ENCODE measurements at places on chromosomes 1 and 21. TPM values are rescaled to one million over a fixed set of nuclear protein-coding genes. Genes with fewer than 3 reads are reported as not detected.

DNA sequence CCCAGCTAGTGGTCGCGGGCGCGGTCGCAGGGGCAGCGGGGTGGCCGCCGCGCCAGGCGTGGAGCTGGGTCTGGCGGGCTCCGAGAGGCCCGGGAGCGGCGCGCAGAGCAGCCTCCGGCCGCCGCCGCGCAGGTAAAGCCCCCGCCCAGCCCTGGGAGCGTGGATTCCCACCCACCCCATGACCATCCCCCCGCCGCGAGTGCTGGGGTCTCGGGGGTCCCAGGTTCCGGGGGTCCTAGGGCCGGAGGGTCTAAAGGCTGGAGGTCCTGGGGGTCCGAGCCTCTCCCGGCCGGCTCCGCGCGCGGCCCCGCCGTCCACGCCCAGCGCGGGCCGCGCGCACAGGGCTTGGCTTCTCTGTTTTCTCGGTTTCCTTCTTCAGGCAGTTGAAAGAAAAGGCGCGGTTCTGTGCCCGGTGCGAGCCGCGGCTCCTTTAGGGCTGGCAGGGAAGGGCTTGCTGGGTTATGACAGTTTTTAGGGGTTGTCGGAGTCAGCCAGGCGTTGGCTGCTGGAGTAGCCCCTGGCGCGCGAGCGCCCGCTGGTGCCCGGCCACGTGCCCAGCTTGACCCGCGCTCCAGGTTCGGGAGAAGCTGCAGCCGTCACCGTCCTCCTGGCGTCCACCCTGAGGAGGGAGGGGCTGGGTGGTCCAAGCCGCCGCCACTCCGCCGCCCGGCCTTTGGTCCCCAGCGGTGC is 359 bp downstream of the LRRC3 start:
- peak; percentile 53 for DNase-seq

DNA sequence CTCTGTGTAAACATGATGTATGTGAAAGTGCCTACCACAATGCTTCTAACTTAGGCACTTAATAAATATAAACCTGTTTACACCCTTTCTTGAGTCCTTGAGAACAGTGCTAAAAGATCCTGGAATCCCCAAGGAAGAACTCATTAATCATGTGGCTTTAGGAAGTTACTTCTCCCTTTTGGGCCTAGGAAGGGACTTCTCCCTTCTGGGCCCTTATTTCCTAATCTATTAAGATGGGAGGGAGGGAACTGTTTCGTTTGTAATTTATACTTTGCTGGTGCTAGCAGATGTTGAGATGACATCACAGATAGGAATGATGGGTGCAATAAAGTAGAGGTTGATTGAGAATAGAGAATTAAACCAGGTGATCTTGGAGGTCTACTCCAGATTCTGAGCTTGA is 1.2 kb downstream of the BTF3L4 start:
- no peak for DNase-seq

The EVI5 gene
- total RNA-seq = 2.9 TPM

The SPOCD1 gene
- 0.15 TPM for total RNA-seq

All from activated CD4-positive, alpha-beta memory T cell treated with anti-CD3 and anti-CD28 coated beads, Interleukin-2, amount 10 ng/mL, durations not matched to agents 7 days and 5 days (primary cell).